Activated T-helper 1 cell treated with anti-CD3 and anti-CD28 coated beads, Interleukin-12 subunit alpha, Interleukin-12 subunit beta, Interleukin-2, Interleukin-4 antibody, amounts not matched to agents 30 ng/mL and 10 ng/mL and 1 ng/mL, durations not matched to agents 14 hours and 24 hours and 36 hours (primary cell): ENCODE measurements at places on chromosomes 7 and 10. TPM values are rescaled to one million over a fixed set of nuclear protein-coding genes. Genes with fewer than 3 reads are reported as not detected.

PNLIP gene
- total RNA-seq, result not detected in 2 replicates

C10orf120 gene
- not detected in 2 replicates for total RNA-seq

HOXA10 gene
- not detected in 2 replicates for total RNA-seq

SYT15 gene
- total RNA-seq, result 0.96 and 1.5 TPM in 2 replicates

HTR7 gene
- not detected in 2 replicates for total RNA-seq

ANKRD30A gene
- not detected in 2 replicates for total RNA-seq

ADARB2 gene
- total RNA-seq, result 0.05 and 0.20 TPM in 2 replicates

KIAA1217 gene
- total RNA-seq, result 6.2 and 6.4 TPM in 2 replicates

PLXNA4 gene
- 0.13 and 0.15 TPM in 2 replicates for total RNA-seq

NODAL gene
- total RNA-seq, result not detected in 2 replicates

TACC2 gene
- total RNA-seq, result not detected in 2 replicates

HTR5A gene
- not detected in 2 replicates for total RNA-seq

PTER gene
- 10.7 and 12.6 TPM in 2 replicates for total RNA-seq

DPYSL4 gene
- 24.1 and 24.7 TPM in 2 replicates for total RNA-seq

SLC26A5 gene
- total RNA-seq, result not detected in 2 replicates

NUB1 gene
- 40.3 and 41.2 TPM in 2 replicates for total RNA-seq

FZD8 gene
- 0.41 and 0.56 TPM in 2 replicates for total RNA-seq

OLAH gene
- 0.44 and 0.88 TPM in 2 replicates for total RNA-seq

MORN4 gene
- 1.9 TPM in 2 replicates for total RNA-seq

DNA sequence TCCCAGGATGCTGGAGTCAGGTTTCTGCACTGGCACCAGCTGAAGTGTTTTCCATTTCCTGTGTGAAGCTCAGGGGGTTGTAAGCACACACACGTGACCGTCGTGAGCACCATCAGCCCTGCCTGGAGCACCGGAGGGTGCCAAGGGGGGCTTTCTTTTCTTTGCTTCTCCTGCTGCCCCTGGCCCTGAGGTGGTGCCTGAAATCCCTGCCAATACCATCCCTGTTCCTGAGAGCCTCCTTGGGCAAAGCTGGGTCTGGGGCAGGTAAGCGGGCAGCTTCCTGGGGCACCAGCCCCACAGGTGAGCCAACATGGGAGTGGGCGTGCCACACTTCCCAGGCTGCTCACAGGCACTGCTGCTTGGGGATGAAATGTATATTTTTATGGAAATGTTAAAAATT lies 593.6 kb downstream of the DNAJB6 start:
- DNase-seq, result no peak

DNA sequence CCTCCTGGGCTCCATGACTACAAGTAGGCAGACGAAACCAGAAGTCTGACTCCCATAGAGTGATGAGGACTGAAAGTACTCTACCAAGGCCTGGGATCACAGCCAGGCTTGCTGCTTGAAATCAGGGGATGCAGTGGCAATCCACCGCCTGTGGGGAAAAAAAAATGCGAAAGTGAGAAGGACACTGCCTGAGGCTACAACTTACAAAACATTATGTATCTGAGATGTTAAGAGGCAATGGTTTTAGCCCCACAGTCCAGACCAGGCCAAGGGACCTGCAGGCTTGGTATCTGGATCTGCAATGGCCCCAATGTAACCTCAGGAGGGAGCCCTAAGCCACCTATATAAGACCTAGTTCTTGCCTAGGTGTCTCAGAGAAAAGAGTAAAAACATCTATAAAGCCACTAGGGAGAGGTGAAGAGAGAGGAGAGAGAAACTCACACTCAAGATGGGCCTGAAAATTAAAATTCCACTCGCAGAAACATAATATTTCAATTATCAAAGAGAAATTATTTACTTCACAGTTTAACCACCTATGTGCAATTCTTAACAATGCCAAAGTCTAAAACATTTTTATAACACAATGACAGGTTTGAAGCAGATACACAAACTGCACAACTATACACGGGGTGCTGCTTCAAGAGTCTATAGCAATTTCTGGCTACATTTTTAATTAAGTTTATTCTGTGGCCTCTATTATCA lies 13.9 kb downstream of the DNAJC1 start:
- no peak for DNase-seq

GRCh38 chr7:88203401-88203800 lies 16.4 kb downstream of the SRI start:
- DNase-seq, result no peak

DNA sequence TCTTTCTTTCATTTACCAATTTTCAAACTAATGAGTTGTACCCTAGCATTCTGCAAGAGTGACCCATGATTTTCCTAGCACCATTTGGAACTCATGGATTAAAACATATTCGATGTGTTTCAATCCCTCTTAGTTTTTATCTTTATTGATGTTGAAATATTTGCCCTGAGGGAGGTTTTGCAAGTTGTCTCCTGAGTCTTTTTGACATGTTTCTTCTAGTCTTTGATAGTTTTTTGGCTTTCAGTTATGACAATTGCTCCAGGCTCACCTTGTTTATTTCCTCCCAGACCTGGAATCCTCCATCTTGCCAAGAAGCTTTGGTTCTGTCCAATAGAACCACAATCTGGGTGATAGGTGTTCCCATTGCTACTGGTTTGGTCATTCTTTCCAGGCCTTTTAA lies 327.8 kb downstream of the WDR11 start:
- DNase-seq, result no peak

- no peak for DNase-seq
Observed at GRCh38 chr7:32577421-32577820, 82.1 kb downstream of the AVL9 start.

- no peak for DNase-seq
Observed at GRCh38 chr10:60917331-60918280, 26.4 kb downstream of the RHOBTB1 start.

- no peak for DNase-seq
Observed at GRCh38 chr10:77609781-77610272, 27.8 kb downstream of the KCNMA1 start.

GRCh38 chr7:78039790-78040776 lies 241.5 kb downstream of the PHTF2 start:
- DNase-seq, result no peak

- DNase-seq, result no peak
Observed at GRCh38 chr7:101222275-101222830, 4.4 kb downstream of the ZNHIT1 start.

- no peak for DNase-seq
Observed at GRCh38 chr10:47425813-47426419, 41.8 kb upstream of the ZNF488 start.

DNA sequence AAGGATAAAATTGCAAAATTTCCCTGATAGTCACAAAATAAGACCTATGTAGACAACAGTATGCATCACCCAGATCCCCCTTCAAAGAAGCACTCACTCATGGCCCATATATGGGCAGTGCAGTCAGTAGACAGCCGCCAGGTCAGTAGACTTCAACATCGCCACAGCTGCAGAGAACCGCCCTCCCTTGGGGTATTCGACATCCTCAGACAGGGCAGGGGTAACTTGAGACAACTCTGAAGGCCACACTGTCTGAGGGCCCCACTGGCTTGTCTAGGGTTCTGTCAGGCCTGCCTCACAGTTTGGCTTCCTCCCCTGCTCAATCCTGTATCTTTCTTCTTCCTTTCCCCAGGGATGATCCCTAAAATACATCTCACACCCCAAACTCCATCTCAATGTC lies 172.3 kb downstream of the IMMP2L start:
- no peak for DNase-seq

- DNase-seq, result no peak
Observed at GRCh38 chr7:76346778-76347177, 12.0 kb downstream of the YWHAG start.

DNA sequence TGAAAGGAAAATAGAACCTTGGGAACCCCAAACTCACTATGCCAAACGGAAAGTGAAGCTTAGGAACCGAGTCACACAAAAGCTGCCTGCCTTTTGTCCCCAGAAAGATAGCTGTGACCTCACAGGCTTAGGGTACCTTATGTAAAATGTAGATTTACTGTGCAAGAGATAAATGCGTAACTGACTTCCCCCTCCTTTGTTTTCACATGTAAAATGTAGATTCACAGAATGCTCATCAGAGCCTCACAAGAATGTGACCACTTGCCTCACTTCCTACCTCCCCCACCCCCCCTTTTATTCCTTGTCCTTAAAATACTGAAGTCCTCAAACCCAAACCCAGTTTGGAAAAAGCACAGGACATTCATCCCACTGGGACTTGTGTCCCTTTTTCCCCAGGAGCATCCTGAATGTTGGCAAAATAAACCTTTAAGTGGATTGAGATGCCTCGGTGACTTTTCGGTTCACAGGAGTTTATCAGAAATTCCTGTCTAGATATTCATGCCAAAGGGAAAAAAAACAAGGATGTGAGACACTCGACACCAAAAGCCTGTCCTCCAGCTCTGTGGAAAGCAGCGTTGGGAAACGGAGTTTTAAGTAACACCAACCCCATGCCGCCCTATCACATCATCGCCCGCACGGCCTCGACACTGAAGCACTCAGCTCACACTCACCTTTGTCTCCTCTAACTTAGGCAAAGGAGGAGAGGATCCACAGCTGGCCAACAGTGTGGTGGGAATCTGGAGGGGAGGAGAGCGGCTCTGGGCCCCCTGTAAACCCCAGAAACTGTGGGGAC lies 45.9 kb downstream of the SVIL start:
- DNase-seq, result no peak

DNA sequence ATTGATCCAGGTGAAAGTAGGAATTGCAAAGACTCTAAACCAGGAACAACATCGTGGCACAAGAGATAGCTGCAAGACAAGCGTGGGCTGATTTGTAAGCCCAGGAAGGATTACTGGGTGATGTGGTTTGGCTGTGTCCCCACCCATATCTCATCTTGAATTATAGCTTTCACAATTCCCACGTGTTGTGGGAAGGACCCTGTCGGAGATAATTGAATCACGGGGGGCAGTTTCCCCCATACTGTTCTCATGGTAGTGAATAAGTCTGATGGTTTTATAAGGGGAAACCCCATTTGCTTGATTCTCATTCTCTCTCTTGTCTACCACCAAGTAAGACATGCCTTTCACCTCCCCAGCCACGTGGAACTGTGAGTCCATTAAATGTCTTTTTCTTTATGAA lies 59.5 kb downstream of the ST8SIA6 start:
- DNase-seq, result no peak

- no peak for DNase-seq
Observed at GRCh38 chr10:61486738-61487396, 33.7 kb upstream of the TMEM26 start.

- DNase-seq, result no peak
Observed at GRCh38 chr7:36749282-36749960, 25.1 kb upstream of the AOAH start.

- DNase-seq, result no peak
Observed at GRCh38 chr7:148107443-148108127, 483.0 kb upstream of the C7orf33 start.

GRCh38 chr7:151351027-151351426 lies 9.4 kb downstream of the NUB1 start:
- DNase-seq, result no peak

GRCh38 chr7:2108501-2109250 lies 124.1 kb downstream of the MAD1L1 start:
- no peak for DNase-seq

DNA sequence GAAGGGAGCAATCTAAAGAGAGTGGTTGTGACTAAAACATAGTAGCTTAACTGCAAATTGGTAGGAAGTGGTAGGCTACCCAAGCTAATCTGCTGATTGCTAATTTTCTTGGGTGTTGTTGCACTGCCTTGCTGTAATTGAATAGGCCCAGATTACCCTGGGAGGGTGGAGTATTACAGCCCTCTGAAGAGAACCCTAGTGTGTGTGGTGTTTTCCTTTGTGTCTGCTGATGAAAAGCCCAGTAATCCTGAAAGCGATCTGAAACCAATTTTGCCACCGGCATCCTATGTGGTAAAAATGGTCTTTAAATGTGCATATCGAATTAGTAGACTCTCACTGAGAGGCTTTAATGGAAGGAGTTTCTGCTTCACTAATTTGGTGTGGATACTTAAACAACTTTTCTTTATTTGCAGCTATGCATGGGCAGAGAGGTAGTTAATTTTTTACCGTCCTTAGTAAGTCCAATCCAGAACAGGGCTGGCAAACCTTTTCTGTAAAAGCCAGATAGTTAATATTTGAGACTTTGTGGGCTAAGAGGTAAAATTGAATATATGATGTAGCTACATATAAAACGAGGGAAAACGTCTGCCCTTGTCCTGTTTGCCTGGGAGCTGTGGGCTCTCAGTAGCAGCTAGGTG lies 92.5 kb downstream of the CSTF2T start:
- no peak for DNase-seq

DNA sequence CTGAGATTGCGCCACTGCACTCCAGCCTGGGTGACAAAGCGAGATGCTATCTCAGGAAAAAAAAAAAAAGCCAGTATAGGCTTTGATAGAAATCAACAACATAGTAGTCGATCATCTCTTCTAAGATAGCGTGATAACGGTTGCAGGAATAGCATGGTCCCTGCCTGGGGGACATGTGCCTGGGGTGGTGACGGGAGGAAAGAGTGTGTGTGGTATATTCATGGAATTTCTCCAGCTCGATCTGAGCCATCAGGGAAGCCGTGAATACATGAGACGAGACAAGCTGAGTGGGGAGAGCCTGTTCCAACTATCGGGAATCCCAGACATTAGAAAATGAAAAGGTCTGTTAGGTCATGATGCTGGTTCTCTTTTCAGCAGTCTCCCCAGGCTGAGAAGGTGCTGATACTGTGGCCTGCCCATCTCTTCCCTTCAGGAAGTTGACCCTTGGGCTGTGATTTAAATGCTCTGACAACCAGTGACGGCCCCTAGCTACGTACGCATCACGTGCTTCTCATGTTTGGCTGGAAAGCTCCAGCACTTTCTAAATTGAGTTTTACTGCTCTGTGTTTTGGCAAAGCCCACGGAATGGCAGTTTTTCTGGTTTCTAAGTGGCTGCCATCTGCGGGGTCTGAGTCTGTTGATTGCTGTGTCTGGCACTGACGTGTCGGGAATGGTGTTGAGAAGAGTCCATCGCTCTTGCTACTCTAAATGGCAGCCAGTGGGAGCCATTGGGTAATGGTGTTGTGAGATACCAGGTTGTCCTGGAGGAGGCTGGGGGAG lies 229.3 kb downstream of the CCDC3 start:
- DNase-seq, result no peak

- no peak for DNase-seq
Observed at GRCh38 chr7:44275957-44276570, 49.3 kb downstream of the CAMK2B start.

GRCh38 chr7:22697322-22697859 lies 29.6 kb upstream of the IL6 start:
- DNase-seq, result no peak

GRCh38 chr10:100968863-100969186 lies 479 bp upstream of the SEMA4G start:
- no peak for DNase-seq

GRCh38 chr7:158275711-158276413 lies 311.8 kb downstream of the PTPRN2 start:
- DNase-seq, result no peak

GRCh38 chr7:75992083-75992755 lies 2.2 kb downstream of the TMEM120A start:
- DNase-seq, result no peak

- no peak for DNase-seq
Observed at GRCh38 chr10:117688358-117688757, 145.8 kb downstream of the EMX2 start.
